CMK (cell line): ENCODE measurements at places on chromosomes 3 and 15.

- no peak for DNase-seq
Measured at GRCh38 chr3:37223576-37223975, 49.2 kb upstream of the LRRFIP2 start.

GRCh38 chr3:27094721-27095120, 274.5 kb downstream of the NEK10 start:
- no peak for DNase-seq

DNA sequence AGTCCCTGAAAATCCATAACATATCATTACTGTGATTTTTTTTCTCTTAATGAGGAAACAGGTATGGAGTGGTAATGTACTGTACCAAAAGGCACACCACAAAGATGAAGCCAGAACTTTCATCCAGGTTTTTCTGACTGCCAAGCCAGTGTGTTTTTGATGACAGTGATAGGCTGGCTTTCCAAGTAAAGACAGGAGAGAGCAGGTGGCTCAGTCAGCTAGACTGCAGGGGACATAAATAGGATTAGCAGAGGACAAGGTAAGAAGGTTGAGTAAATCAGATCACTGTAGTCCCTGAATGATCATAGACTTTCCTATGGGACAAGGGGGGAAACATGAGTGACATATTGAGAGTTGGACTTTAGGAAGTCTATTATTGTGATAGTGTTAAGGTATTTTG, 127.9 kb downstream of the GADL1 start:
- no peak for DNase-seq

DNA sequence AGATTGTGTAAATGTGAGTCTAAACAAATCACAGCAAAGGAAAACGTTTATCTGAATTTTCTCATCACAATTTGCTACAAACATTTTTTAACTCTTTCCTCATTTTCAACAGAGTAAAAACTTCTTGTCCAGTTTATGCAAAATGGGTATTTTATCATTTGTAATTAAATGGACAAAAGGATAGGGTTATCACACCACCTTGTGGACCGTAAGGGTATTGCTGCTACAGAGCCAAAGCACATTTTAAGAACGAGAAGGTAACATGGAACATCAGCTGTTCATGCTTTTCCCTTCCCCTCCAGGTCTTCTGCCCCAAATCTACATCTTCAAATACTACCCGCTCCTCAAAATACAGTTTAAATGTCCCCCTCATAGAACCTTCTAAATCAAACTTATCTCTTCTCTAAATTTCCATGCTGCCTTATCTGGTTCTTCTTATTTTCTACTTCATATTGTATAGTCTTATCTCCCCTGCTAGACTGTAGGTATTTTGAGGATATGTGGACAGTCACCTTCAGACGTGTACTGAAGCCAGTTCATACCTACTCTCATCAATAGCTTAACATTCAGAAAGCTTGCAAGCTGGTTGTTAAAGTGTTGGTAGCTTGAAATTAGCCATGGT, 12.8 kb upstream of the SETMAR start:
- peak; percentile 17 for DNase-seq

- no peak for DNase-seq
Measured at GRCh38 chr15:91967935-91968606, 114.6 kb downstream of the SLCO3A1 start.

- DNase-seq, result no peak
Measured at GRCh38 chr15:68231102-68231818, 1.7 kb upstream of the CLN6 start.

DNA sequence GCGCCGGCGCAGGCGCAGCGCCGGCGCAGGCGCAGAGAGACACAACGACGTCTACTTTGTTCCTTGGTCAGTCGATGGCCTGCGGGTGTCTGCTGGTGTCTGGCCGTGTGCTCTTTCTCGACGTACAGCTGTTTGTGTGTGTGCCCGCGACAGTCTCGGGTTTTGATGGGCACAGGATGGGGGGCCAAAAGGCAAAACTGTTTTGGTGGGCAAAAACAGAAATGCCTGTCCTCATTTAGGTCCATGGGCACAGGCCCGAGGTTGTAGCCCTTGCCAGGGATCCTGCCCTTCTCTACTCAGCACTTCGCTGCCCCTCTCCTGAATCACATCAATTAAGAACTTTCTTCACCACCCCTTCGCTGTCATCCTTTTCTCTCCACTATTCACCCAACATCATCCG, 184.8 kb upstream of the CHL1 start:
- no peak for DNase-seq

- DNase-seq, result no peak
Measured at GRCh38 chr3:158916111-158916510, 114.3 kb downstream of the MFSD1 start.

DNA sequence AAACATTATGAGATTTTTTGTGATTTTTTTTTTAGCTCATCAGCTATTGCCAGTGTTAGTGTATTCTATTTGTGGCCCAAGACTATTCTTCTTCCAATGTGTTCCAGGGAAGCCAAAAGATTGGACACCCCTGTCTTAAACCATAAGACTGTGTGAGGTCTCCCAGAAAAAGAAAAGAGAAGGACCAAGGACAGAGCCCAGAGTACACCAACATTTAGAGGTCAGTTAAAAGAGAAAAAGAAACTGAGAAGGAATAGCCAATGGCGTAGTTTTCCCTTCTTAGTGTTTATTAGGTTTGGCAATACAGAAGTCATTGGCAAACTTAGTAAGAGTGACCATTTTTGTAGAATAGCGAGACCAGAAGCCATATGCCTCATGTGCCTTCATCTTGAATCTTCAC, 36.1 kb upstream of the SLC25A36 start:
- no peak for DNase-seq

GRCh38 chr15:75174102-75174501, 27.6 kb upstream of the C15orf39 start:
- no peak for DNase-seq

GRCh38 chr3:115958526-115958925, 335.2 kb downstream of the GAP43 start:
- DNase-seq, result no peak
